Activated T-cell treated with anti-CD3 and anti-CD28 coated beads, Interleukin-2, amount 50 U/mL, for 72 hours (primary cell): ENCODE measurements at places on chromosomes 1 and 21.

- peaks cover 3% of the 10 kb centered on the region for H3K36me3 ChIP-seq
- peak overlapping the region; percentile 100 for H3K4me3 ChIP-seq
- H3K27me3 ChIP-seq, result no peaks in the 10 kb centered on the region
Observed at GRCh38 chr1:25430967-25431881, 527 bp downstream of the MACO1 start.

GRCh38 chr1:205513774-205514173 is 9.3 kb downstream of the CDK18 start:
- no peaks in the 10 kb centered on the region for H3K36me3 ChIP-seq

DNA sequence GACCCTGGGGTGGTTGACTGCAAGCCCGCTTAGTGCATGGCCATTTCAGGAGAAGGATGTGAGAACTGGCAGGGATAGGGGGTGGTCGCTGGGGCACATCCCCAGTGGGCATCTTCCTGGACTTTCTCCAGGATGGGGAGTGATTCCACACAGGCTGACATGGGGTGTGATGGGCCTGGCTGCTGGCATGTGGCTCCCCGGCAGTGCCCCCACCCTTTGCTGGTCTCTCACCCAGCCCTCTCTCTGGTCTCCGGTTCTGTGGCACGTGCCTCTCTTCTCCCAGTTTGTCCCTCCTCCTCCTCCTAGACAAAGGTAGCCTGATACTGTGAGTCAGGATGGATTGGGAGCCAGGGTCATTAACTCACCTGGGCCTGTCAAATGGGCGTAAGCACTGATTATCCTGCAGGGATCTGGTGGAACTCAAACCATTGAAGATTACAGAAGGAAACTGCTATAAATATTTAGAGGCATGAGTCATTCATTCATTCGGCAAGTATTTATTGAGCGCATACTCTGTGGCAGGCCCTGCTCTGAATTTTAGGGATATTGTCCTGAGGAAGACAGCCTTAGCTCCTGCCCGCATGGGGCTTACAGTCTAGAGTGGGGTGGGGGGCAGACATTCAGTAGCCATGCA is 23.6 kb upstream of the EPS8L3 start:
- no peak overlapping the region for H3K27ac ChIP-seq
- no peak for DNase-seq
- H3K4me3 ChIP-seq, result no peak overlapping the region
- no peaks in the 10 kb centered on the region for H3K36me3 ChIP-seq
- peaks cover 41% of the 10 kb centered on the region for H3K4me1 ChIP-seq
- no peaks in the 10 kb centered on the region for H3K27me3 ChIP-seq

DNA sequence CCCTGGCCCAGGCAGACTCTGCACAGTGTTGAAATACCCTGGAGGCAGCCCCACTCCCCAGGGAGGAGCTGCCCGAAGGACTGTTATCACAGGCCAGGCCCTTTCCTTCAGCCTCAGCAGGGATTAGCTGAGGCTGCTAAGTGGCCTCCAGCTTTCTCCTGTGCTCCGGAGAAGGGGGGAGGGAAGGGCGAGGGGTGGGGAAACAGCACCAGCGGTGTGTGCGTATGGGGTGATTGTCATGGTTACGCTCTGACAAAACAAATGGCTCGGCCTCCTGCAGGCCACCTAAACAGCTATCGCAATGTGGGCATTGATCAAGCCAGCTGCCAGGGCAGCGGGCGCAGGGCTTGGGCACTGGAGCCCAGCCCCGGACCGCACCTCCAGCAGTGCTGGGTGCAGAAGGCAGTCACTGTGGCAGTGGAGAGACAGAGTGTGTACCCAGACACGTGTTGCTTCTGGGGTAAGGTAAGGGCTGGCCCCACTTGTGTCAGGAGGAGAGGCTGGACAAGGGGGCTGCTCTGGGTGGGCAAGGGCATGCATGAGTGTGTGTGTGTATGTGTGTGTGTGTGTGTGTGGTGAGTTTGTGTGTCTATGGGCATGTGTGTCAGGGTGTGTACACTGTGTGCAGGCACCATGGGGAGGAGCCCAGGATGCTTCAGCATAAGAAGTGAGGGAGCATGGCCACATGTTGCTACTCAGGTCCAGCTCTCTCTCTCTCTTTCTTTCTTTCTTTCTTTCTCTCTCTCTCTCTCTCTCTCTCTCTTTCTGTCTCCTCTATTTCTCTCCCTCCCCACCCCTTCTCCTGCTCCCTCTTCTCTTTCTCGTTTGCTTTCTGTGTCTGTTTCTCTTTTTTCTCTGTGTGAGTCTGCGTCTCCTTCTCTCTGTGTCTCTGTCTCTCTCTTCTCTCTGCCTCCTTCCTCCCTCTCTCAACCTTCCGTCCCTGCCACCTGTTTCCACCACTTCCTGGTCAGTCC is at the start of gene VWA5B1:
VWA5B1 (plus strand) TSS at position 252 of the 974 bp plus-strand sequence. CDS start 19,727 bp downstream, outside the sequence.
- no peak for DNase-seq
- H3K4me3 ChIP-seq, result peak within 1 kb of the TSS; percentile 66
- H3K36me3 ChIP-seq, result no peaks in the 10 kb centered on the region
- H3K4me1 ChIP-seq, result peaks cover 14% of the 10 kb centered on the region
- H3K27me3 ChIP-seq, result peaks cover 72% of the 10 kb centered on the region
- no peak within 1 kb of the TSS for H3K27ac ChIP-seq

GRCh38 chr1:65002508-65003315 is 36.4 kb upstream of the JAK1 start:
- H3K4me1 ChIP-seq, result peaks cover 32% of the 10 kb centered on the region
- H3K36me3 ChIP-seq, result peaks cover 11% of the 10 kb centered on the region
- peak; percentile 80 for DNase-seq
- peak overlapping the region; percentile 83 for H3K4me3 ChIP-seq
- H3K27me3 ChIP-seq, result no peaks in the 10 kb centered on the region

GRCh38 chr1:75954586-75954985 is 22.4 kb upstream of the ASB17 start:
- no peaks in the 10 kb centered on the region for H3K27me3 ChIP-seq
- no peak overlapping the region for H3K4me3 ChIP-seq
- no peaks in the 10 kb centered on the region for H3K36me3 ChIP-seq
- H3K4me1 ChIP-seq, result no peaks in the 10 kb centered on the region

DNA sequence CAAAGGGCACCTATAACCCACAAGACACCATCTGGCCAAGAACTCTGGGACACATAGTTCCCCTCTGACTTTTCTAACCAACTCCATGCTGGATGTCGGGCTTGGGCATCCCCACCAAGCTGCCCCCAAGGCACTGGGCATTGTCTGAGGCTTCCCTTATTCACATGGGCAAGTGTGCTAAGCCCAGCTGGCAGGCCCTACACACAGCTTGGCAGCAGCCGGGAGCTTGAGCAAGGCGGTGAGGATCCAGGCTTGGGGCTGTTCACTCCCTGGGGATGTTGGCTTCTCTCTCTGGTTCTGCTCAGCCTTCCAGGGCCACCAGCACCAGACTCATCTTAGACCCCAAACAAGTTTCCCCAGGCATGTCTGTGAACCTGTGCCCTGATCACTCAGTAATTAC is 138.3 kb upstream of the KAZN start:
- no peak overlapping the region for H3K4me3 ChIP-seq
- no peaks in the 10 kb centered on the region for H3K4me1 ChIP-seq
- DNase-seq, result no peak
- H3K36me3 ChIP-seq, result no peaks in the 10 kb centered on the region

DNA sequence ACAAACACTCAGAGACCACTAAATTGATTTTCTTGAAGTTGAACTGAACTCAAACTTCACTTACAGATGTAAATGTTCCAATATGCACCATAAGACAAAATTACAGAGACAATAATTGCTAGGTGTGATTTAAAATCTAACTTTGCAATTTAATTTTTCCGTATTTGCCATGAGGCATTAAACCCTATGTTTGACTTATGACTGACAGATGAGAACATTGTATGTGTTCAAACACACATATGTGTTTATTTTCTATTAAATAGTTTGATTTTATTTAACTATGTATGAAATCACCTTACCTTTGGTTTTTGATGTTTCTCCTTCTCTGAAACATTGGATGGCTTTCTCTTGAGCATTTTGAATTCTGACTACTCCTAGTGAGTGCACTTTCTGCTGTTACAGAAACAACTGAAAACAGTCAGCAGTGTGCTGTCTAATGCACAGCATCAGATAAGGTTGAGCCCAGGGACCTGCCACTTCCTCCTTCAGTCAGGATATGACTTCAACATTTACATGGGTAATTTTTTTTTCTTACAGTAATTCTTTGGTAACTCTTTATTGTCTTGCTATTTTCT is at the start of gene SAMSN1:
SAMSN1 (minus strand) TSS at position 410 of the 575 bp plus-strand sequence; CDS start at position 356, 54 bp downstream.
- peak; percentile 77 for DNase-seq
- no peaks in the 10 kb centered on the region for H3K27me3 ChIP-seq
- H3K4me3 ChIP-seq, result peak within 1 kb of the TSS; percentile 75

GRCh38 chr1:243449373-243449772 is 193.5 kb downstream of the SDCCAG8 start:
- no peak overlapping the region for H3K4me3 ChIP-seq
- no peak overlapping the region for H3K27ac ChIP-seq
- no peaks in the 10 kb centered on the region for H3K27me3 ChIP-seq
- DNase-seq, result no peak
- peaks cover 4% of the 10 kb centered on the region for H3K36me3 ChIP-seq

DNA sequence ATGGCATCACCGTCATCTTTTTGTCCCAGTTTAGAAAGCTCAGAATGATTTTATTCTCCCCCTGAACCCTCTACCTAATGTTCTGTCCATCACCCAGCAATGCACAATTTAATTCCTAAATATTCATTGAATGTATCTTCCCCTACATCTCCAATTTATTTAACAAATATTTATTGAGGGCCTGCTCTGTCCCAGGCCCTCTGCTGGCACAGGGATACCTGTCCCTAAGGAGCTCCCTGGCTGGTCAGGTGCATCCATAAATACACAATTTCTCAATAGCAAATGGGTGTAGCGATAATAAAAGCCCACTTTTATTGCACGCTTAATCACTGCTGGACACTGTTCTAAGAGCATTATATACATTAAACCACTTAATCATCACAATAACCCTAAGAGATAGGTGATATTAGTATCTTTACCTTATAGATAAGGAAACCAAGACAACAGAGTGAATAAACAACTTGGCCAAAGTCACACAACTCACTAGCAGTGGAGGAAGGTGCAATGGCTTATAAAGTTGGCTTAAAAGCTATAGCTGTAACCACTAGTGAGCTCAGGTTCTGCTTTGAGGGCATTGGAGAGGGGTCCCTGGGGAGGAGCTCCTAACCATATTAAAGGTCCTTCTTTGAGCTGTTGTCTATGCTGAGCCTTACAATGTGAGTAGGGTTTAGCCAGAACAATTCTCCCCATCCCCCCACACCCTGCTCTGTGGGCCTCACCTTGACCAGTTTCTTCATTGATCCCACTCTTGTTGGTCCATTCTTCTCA is 126.3 kb upstream of the JUN start:
- no peaks in the 10 kb centered on the region for H3K27me3 ChIP-seq
- no peak for DNase-seq
- H3K4me3 ChIP-seq, result no peak overlapping the region
- no peak overlapping the region for H3K27ac ChIP-seq
- peaks cover 11% of the 10 kb centered on the region for H3K36me3 ChIP-seq
- H3K4me1 ChIP-seq, result no peaks in the 10 kb centered on the region

- H3K27me3 ChIP-seq, result no peaks in the 10 kb centered on the region
- no peaks in the 10 kb centered on the region for H3K36me3 ChIP-seq
- H3K27ac ChIP-seq, result peak overlapping the region; percentile 24
- DNase-seq, result no peak
- no peak overlapping the region for H3K4me3 ChIP-seq
Observed at GRCh38 chr1:245118806-245119205, 36.0 kb upstream of the KIF26B start.

- no peaks in the 10 kb centered on the region for H3K4me1 ChIP-seq
- H3K4me3 ChIP-seq, result no peak overlapping the region
- no peaks in the 10 kb centered on the region for H3K27me3 ChIP-seq
- H3K27ac ChIP-seq, result no peak overlapping the region
- no peak for DNase-seq
Observed at GRCh38 chr1:217453816-217454215, 177.1 kb downstream of the GPATCH2 start.

GRCh38 chr1:236514703-236515442 is 8.9 kb upstream of the LGALS8 start:
- no peak overlapping the region for H3K4me3 ChIP-seq
- H3K27ac ChIP-seq, result no peak overlapping the region
- H3K36me3 ChIP-seq, result no peaks in the 10 kb centered on the region
- no peaks in the 10 kb centered on the region for H3K27me3 ChIP-seq
- DNase-seq, result no peak

DNA sequence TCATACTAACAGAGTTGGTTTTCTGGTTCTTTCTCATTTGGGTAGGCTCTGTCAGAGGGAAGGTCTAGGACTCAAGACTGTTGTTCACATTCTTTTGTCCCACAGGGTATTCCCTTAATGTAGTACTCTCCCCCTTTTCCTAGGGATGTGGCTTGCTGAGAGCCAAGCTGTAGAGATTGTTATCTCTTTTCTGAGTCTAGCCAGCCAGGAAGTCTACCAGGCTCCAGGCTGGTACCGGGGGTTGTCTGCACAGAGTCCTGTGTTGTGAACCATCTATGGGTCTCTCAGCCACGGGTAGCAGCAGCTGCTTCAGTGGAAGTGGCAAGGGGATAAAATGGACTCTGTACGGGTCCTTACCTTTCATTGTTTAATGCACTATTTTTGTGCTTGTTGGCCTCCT is 226.4 kb downstream of the LBR start:
- no peaks in the 10 kb centered on the region for H3K36me3 ChIP-seq
- H3K27me3 ChIP-seq, result no peaks in the 10 kb centered on the region
- no peak overlapping the region for H3K4me3 ChIP-seq
- no peak for DNase-seq
- no peaks in the 10 kb centered on the region for H3K4me1 ChIP-seq

DNA sequence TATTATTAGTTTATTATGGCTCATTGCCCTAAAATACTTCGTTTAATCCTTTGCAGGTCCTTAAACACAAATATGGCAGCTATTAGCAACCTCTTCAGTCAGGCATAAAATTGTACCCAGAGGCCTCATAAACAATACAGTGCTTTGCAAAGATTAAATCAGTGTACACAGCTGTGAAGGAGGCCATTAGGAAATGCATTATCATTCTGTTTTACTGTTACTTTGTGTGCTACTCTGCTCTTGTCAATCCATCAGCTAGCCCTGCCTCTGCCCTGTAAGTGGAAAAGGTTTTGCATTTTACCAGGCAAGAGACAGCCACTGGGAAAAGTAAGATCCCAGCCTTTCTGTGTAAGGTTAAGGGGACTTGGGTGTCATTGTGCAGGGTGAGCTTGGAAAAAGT is 415.7 kb upstream of the DAB1 start:
- H3K27ac ChIP-seq, result no peak overlapping the region
- peaks cover 4% of the 10 kb centered on the region for H3K36me3 ChIP-seq
- no peak for DNase-seq
- H3K4me3 ChIP-seq, result no peak overlapping the region
- no peaks in the 10 kb centered on the region for H3K4me1 ChIP-seq

DNA sequence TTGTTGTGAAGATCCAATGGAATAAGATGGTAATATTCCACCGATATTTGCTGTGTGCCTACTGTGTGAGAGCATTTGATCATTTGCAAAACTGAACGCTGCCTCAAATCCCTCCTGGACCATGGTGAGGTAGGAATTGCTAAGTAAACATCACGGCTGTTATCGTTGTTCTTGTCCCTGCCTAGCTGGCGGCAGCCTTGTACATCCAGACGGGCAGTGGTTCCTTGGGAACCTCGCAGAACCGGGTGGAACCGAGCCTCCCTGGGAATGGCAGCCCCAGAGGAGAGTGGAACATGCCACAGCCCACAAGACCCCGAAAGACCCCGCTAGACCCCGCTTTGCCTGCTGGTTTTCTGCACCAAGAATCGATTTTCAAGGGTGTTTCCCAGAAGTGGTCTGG is 60.9 kb downstream of the TAS1R2 start:
- no peaks in the 10 kb centered on the region for H3K4me1 ChIP-seq
- H3K4me3 ChIP-seq, result no peak overlapping the region
- H3K36me3 ChIP-seq, result no peaks in the 10 kb centered on the region
- no peak overlapping the region for H3K27ac ChIP-seq
- H3K27me3 ChIP-seq, result peaks cover 18% of the 10 kb centered on the region
- no peak for DNase-seq
